ENCODE measurements at places on chromosomes 1 and 21.
A peak's percentile ranks its signal among the peaks of the same experiment; 100 is the strongest.

DNA sequence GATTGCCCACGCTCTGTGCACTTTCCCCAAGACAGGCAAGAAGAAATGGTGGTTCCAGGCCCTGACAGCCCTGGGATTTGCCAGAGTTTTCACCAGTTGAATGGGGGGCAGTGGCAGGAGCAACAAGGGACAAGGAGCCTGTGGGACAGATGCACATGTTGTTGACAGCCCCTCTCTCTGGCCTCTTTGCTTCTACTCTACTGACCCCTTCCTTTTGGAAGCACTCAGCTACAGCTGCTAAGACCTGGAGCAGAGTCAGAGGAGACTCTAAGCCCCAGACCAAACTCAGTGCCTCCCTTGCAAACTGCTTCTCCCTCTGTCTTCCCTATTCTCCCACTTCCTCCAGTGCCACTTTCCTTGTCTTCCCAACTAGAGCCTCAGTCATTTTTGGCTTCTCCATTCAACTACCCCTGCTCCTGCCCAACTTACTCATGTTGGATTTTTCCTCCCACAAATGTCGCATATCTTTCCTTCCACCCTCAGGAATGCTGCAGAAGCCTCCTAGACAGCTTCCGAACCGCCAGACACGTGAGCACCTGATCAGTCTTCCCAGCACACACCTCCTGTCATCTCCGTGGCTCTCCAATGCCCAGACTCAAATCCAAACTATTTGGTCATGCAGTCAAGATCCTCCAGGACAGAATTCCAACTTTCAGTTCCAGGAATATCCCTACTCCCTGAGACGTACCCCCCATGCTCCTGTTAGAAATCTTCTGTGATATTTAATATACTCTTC lies 9.1 kb downstream of the INKA2 start:
- no peak for DNase-seq

- DNase-seq, result peak; percentile 53
Observed at GRCh38 chr1:44652445-44653106, 21.7 kb downstream of the TMEM53 start.

GRCh38 chr1:26354972-26355371 lies 1.0 kb upstream of the CRYBG2 start:
- DNase-seq, result no peak

DNA sequence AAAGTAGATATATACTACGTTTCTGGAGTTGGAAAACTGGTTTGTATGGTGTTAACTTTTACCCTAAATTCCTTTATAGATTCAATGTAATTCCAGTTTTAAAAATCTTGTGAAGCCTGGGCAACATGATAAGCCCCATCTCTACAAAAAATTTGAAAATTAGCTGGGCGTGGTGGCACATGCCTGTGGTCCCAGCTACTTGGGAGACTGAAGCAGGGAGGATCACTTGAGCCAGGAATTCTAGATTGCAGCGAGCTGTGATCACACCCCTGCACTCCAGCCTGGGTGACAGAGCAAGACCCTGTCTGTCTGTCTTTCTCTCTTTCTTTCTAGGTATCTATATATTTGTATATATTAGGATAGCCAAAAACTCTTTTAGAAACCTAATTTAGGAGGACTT lies 141.9 kb downstream of the CLEC20A start:
- DNase-seq, result no peak

DNA sequence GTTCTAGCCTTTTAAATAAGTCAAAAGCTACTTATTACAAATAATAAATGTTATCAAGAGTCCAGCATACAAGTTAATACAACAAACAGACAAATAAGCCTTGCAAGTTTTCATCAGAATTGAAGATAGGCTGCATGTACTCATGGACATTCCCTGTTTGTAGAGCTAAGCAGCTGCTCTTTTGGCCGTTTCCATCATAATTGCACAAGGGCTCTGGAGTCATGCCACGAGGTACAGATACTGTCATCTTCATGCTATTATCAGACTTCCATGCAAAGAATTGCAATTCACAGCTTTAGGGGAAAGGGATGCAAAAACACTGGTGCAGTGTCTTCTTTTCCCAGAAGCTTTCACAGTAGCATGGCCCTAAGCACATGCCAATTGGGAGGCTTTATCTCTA lies 52.8 kb upstream of the TBX15 start:
- DNase-seq, result no peak

DNA sequence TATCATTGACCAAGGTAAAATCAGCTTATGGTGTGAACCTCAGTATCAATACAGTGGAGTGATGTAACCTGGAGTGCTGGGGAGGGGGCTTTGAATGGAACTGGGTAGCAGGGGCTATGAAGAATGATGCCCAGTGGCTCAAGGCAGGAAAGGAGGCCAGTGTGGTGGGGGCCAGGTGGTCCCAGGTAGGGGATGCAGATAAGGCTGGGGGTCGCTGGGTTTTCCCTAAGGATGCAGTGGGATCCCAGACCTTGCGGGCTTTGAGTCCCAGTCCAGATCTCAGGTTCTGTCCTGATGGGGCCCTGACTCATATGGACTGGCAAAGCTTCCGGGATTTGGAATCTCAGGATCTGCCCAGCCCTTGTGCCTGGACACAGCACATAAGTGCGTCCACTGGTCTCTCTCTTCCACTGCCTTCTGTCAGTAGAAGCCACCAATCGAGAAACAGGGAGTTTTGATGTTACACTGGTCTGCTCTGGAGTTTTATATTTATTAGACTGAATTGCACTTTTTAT lies 52.0 kb downstream of the S100B start:
- no peak for DNase-seq

DNA sequence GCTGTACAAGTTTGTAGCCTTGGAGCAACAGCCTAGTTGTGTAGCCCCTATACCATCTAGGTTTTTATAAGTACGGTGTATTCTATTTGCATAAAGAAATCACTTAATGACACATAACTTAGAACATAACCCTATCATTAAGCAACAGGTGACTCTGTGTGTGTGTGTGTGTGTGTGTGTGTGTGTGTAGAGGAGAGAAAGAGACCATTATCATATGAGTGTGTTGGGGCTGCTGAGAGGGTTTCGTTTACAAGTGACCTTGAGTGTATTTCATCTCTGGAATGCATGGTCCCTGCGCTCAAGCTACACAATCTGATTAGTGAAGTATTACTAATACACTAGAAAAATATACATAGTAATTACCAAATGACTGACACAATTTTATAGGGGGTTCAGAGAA lies 115.1 kb downstream of the RABGAP1L start:
- no peak for DNase-seq

- DNase-seq, result no peak
Observed at GRCh38 chr1:202319381-202320080, 22.2 kb downstream of the UBE2T start.

DNA sequence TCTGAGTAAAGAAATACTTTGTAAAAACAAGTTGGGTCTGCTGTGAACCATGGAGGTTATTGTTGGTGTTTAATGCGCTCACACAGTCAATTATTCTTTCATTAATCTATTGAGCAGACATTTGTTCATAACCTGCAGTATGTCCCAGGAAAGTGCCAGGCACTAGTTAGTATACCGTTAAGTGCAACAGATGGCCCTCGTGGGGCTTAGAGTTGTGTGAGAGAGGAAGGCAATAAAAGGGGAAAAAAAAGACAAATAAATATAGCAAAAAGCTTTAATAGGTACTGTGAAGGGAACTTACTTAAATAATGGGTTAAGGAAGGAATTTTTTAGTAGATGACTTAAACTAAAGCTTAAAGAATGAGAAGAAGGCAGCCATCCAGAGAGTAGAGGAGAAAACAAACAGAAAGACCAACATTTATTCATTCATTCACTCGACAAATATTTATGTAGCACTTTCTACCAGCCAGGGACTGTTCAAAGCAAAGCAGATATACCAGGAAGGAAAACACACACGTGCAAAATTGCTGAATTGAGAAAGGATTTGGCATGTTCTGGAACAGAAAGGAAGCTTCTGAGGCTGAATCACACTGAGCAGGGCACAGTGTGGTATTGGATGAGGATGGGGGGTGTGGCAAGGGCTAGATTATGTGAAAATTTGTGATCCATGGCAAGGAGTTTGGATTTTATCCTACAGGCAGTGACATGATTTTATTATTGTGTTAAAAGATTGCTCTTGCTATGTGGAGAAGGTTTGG lies 296.1 kb upstream of the SGIP1 start:
- DNase-seq, result no peak

DNA sequence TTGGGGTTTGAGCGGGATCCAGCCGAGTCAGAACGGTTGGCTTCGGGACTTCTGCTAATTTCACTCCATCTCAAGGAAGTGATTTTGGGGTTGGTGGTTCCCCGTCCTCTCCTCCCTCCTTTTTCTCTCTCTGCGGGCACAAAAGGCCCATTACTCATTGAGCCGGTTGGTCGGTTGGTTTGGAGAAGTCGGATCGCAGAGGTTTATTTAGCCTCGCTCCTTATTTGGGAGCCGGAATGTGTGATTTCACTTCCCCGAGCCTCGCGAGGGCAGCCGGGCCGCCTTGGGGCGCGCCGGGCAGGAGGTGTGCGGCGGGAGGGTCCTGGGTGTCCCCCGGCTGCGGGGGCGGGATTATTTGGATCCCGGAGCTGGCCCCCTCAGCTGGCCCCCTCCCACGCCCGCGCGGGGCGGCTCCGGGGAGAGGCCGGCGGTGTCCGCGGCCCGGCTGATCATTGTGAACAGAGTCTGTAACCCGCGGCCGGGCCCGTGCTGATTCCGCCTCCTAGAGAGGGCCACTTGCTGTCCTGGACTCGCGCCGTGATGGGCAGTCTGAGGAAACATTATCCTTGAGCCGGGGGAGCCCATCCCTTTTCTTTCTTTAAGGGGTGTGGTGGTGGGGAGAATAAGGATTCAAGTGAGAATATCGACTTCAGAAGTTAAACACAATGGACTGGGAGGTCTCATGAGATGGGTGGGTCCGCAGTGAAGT lies 1.2 kb downstream of the MAPKAPK2 start:
- peak; percentile 22 for DNase-seq

DNA sequence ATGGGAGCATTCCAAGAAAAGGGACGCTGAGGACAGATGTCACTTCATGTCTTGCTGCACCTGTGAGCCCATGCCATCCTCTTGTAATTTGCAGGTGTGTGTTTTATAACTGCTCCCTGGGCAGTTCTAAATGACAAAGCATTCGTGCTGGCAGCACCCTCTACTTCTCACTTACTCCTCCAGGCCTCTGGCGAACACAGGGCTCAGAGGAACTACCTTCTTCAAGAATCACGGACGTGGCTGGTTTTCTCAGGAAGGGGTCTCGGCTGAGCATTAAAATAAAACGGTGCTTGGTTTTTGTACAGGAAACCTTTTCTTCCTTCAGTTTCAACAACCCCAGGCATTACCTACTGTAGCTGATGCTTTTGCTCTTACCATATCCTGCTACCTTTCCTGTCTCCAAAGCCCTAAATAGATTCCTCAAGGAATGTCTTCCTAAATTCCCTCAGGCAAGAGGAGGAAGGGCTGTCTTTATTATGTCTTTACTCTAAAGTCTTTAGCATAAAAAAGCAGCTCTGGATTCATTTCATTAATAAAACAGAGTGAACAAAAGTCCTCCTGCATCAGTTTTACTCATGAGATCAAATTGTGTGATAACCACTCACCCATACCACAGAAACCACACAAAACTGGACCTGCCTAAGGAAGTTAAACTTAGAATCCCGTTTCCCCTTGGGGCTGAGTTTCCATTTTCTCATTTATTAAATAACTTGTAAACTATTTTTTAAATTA lies 79.0 kb upstream of the MAP10 start:
- no peak for DNase-seq
